ENCODE measurements at places on chromosomes 12 and 14. TPM values are rescaled to one million over a fixed set of nuclear protein-coding genes. Genes with fewer than 3 reads are reported as not detected.

DNA sequence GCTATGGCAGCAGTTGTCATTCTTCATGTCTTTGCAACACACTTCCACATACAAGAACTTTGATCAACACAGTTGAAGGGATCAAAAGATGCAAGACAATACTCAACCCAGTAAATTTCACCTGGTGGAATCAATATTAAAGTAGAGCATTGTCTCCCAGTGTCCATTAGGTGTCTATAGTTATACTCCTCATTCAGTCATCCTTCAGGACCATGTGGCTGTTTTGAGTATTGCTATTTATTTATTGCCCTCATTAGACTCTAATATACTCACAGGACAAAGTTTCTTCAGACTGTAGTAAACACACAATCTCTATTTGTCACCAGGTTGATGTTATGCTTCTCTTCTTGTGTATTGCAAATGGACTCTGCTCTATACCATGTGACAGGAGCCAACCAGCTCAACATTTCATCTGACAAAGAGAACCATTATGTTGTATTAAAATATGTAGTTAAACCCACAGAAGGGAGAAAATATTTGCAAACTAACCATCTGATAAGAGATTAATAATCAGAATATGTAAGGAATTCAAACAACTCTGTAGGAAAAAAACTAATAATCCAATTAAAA is 146.6 kb downstream of the TGFB3 start:
- DNase-seq = no peak

DNA sequence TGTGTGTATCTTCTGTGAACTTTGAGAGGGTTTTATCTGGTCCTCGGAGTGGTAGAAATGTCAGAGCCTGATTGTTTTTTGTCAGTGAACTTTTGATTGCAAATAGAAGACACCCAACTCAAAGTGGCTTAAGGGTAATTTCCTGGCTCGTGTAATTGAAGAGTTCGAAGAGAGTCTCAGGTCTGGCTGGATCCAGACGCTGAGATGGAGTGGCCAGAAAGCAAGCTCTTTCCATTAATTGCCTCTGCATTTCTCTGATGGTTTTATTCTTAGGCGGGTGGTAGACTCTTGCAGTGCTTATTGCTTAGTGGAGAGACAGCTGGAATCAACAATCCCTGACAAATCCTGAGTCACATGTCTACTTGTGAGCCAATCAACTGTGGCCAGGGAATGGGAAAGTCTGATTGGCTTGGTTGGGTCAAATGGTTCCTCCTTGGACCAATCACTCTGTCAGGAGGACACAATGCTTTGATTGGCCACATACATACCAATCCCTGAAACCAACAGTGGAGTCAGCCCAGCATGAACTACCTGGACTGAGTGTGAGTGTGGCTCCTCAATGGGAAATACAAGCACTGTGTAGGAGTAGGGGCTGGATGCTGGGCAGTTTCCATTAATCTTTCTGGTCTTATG is 330.5 kb downstream of the AACS start:
- no peak for DNase-seq

DNA sequence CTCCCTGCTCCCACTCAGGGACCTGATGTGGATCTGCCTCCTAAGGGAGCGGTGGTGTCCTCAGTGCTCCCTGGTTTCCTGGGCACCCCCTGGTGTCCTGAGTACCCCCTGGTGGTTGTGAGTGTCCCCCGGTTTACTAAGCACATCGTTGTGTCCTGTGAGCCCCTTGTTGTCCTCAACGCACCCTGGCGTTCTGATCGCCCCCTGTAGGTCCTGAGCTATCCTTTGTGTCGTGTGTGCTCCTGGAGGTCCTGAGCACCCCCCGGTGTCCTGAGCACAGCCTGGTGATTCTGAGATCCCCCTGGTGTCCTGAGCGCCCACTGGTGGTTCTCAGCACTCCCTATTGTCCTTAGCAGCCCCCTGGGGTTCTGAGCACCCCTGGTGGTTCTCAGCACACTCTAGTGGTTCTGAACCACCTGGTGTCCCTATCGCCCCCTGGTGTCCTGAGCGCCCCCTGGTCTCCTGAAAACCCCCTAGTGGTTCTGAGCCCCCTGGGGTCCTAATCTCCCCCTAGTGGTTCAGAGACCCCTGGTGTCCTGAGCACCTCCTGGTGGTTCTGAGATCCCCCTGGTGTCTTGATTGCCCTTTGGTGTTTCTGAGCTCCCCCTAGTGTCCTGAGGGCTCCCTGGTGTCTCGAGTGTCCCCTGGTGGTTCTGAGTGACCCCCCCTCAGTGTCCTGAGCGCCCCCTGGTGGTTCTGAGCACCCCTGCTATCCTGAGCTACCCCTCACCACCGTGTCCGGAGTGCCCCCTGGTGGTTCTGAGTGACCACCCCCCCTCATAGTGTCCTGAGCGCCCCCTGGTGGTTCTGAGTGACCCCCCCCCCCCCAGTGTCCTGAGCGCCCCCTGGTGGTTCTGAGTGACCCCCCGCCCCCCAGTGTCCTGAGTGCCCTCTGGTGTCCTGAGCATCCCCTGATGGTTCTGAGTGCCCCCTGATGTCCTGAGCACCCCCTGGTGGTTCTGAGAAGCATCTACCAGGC is 615.1 kb downstream of the TMEM121 start:
- no peak for DNase-seq

The FOXA1 gene
- total RNA-seq = 0.94 TPM

The POP5 gene
- total RNA-seq = 19.9 TPM

The SLCO1C1 gene
- 12.0 TPM for total RNA-seq
